CD4-positive, alpha-beta T cell treated with Interleukin-10 for 1 hour (primary cell): ENCODE measurements at places on chromosomes 5 and 9.
A peak's percentile ranks its signal among the peaks of the same experiment; 100 is the strongest.

DNA sequence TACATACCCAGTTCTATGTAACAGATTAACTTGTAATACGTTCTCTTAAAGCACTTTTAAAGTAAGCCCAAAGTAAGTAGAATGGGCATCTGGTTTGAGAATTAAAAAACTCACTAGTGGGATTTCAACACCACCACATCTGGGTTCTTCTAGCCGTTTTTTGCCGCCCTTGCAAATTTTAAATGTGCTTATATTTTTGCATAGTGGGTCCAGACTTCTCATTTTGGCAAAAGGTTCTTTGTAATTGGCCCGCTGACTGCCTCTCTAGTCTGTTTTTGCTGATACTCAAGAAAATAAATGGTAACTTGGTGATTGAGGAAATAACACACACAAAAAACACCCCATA is 582 bp upstream of the FBXO4 start:
- no peak for DNase-seq

DNA sequence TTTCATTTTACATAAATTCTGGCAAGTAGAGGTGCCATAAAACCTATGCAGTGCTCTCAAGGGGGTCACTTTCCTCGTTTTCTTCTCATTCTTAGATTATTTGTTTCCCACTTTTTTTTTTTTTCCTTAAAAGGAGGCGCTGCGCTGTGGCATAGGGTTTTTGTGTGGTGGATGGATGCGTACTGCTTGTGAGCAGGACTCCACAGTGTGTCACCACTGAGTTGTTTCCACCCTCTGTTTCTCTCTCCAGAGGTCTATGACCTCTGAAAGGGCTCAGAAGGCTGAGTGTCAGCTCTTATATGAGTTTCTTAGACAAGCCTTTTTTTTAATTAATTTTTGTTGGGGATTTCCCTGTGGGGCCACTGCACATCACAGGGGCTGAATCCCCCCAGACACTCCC is 13.6 kb upstream of the CLTB start:
- no peak for DNase-seq

GRCh38 chr9:134399435-134400056 is 73.3 kb downstream of the RXRA start:
- no peak for DNase-seq

DNA sequence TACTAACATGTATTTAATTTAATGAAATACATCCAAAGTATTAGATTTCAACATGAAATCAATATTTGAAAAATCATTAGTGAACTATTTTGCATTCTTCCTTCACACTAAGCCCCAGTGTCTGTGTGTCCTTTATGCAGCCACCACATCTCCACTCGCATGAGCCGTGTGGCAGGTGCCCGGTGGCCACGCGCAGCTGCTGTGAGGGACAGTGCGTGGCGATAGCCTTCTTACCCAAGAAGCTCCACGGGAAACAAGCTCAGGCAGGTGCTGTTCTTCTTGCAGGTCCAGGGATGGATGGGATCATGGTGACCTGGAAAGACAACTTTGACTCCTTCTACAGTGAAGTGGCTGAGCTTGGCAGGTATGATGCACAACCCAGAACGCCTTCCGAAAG is 79.3 kb upstream of the OTULINL start:
- no peak for DNase-seq

- DNase-seq = no peak
Observed at GRCh38 chr9:133977421-133978201, 14.5 kb downstream of the VAV2 start.

DNA sequence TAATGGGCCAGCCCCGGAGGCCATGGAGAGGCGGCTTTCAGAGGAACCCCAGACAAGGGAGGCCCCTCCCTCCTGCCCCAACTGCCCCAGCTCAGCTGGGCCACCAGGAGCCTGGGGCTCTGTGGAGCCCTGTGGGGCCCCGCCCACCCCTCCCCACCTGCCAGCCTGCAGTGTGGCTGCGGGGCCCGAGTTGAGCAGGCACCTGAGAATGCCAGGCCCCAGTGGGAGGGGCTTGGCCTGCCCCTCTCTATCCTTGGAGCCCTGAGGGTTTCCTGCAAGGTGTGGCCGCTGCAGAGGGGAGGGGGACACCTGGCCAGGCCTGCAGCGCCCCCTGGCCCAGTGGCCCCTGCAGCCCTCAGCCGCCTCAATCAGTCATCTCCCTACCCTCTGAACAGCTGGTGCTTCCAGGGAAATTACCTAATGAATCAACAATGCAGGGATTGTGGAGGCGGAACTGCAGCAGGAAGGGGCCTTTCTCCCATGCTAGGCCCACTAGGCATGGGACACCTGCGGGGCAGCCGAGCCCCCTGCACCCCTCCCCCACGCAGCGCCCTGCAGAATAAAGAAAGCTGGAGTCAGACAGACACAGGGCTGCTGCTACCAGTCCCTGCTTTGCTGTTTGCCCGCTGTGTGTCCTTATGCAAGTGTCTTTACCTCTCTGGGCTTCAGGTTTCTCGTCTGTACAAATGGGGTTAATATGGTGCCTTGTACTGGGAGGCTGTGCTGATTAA is 48.0 kb downstream of the LMX1B start:
- no peak for DNase-seq

GRCh38 chr9:11348366-11348765 is 735.6 kb upstream of the PTPRD start:
- no peak for DNase-seq

GRCh38 chr9:138098116-138098907 is 220.7 kb downstream of the CACNA1B start:
- no peak for DNase-seq

GRCh38 chr5:159181152-159181551 is 28.2 kb downstream of the RNF145 start:
- DNase-seq = no peak

DNA sequence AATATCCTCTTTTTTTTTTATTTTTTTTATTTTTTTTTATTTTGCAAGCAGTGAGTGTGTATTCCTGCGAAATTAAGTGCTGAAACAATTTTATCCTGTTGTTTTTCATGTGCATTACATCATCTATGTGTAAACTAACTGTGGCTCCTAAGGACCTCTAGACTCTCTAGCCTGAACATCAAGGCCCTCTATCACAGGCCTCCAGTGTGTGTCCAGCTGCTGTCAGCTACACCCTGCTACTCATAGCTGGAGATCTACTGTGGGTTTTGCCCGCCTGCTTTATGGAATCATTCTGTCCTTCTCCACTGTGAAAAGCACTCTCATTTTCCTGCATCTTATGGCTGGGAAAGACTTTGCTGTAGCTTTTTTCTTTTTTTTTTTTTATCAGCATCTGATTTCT is 157.8 kb downstream of the KCTD16 start:
- DNase-seq = no peak

- DNase-seq = no peak
Observed at GRCh38 chr5:57405984-57406383, 76.6 kb downstream of the ACTBL2 start.

DNA sequence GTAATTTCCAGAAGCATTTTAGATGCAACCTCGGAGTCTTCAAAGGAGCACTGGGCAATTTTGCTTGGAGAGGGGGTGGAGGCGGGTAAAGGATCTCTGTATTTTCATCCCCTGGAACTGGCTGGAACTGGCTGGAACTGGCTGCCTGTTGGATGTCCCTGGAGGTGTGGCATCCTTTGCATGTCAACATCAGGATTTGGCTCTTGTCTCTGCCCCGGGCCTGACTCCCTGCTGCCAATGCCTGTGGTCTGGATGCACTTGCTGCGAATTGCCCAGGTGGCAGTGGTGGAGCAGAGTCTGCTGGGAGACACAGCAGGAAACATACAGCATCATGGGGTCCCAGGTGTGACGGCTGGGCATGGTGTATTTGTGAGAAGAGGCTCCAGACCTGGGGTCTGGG is 391.3 kb downstream of the GADD45G start:
- DNase-seq = no peak

- DNase-seq = no peak
Observed at GRCh38 chr5:62596096-62596495, 17.5 kb downstream of the LRRC70 start.

- DNase-seq = peak; percentile 25
Observed at GRCh38 chr9:111621895-111622480, 9.1 kb upstream of the DNAJC25 start.

DNA sequence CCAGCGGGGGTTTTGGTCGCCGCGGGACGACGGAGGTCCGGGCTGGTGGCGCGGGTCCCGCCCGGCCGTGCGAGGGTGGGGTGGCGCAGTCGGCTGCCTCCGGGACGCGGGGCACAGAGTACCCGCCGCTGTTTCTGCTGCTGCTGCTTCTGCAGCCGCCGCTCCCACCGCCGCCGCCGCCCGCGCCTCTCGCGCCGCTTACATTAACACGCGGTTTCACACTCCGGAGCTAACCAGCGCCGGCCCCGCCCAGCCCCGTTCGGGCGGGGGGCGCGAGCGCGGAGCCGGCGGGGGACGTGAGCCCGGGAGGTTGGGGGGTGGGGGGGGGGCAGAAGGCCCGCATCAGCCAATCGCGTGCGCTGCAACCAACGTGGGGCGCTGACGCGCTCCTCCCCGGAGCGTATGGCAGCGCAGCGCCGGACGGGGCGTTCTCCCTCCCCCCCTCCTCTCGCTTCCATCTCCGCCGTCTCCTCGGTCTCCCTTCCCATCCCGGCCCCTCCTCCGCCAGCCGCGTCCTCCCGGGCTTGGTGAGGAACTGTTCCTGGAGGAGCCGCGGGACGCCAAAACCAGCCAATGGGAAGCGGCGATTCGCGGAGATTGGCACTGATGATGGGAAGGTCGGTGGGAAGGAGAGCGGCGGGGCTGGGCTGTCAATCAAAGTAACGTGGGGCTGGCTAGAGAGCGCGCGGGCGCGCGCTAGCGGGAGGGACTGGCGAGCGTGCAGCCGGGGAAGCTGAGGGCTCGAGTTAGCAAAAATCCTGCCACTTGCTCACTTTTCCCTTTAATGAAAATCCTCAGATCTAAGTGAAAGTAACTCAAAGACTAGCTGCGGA is at the start of gene TLE1:
TLE1 (minus strand) TSS at position 205 of the 833 bp plus-strand sequence. CDS start 1,307 bp downstream, outside the sequence.
- peak; percentile 79 for DNase-seq

DNA sequence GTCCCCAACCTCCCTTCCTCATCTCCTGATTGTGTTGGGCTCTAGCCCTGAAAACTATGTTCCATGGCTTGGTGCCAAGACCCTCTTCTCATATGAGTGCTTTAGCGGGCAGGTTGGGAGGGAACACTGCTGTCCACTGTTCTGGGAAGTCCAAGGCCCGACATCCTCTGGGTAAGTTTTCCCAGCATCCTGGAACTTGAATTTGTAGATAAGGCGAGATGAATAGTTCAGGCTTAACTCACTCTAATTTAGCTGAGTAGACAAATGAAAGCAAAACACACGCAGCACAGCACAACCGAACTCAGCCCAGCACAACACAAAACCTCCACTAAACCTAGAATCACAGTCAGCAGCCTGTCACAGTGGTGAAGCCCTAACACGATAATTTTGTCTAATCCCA is 95.3 kb upstream of the SLC28A3 start:
- no peak for DNase-seq

GRCh38 chr9:18811171-18811570 is 221.8 kb downstream of the SAXO1 start:
- DNase-seq = no peak

DNA sequence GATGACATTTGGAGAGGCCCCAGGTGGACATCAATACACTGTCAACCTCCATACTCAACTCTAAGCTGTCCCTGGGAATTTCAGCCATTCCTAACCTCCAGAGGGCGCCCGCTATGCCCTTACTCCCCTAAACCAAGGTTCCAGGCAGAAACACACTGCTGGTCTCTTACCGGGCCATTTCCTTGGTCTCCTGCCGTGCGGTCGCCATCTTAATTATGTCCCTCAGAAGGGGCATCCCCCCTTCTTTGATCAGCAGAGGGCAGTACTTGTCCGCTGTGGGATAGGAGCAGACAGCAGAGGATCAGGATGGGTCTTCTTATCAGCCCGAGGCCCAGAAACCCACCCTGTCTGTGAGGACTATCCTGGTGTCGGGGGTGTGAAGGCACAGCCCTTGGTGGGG is 9.3 kb upstream of the ZDHHC12 start:
- peak; percentile 3 for DNase-seq

GRCh38 chr5:6491196-6491918 is 42.7 kb downstream of the UBE2QL1 start:
- no peak for DNase-seq

GRCh38 chr5:138637256-138637655 is 62.1 kb upstream of the HSPA9 start:
- no peak for DNase-seq

GRCh38 chr9:129285979-129286772 is 108.1 kb upstream of the IER5L start:
- DNase-seq = no peak

GRCh38 chr5:136012041-136012804 is 16.6 kb upstream of the TGFBI start:
- DNase-seq = no peak

- no peak for DNase-seq
Observed at GRCh38 chr5:143674469-143674786, 137.5 kb upstream of the HMHB1 start.

DNA sequence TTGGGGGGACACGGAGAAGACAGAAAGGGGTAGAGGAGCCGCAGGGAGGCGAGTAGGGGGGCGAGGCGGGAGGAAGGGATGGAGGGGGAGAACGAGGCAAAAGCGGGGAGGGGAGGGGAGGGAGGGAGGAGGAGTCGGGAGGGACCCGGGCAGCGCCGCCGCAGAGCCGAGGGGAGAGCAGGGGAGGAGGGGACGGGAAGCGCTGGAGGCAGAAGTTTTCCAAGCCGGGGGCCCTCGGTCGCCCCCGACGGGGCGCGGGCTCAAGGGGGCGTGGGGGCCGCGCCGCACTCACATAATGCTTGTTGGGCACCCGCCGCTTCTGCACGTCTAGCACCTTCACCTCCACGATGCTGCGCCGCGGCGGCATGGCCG is 353 bp downstream of the SH3PXD2B start:
- no peak for DNase-seq

DNA sequence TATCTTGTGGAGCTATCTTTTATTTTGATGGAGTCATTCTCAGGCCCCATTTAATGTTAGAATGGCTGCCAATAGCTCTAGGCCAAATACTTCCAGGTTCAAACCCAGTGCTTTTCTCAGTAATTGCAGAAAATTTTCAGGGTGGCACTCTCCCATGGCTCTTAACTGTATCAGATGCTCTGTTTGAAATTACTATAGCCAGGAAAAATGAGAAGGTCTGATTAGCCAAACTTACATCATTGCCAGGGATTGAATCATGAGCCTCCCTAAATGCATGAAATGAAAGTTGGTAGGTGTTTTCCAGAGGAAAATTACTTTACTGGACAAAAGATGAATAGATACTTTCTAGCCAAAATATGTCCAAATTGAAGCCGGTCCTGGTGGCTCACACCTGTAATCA is 404.8 kb downstream of the MAT2B start:
- no peak for DNase-seq

DNA sequence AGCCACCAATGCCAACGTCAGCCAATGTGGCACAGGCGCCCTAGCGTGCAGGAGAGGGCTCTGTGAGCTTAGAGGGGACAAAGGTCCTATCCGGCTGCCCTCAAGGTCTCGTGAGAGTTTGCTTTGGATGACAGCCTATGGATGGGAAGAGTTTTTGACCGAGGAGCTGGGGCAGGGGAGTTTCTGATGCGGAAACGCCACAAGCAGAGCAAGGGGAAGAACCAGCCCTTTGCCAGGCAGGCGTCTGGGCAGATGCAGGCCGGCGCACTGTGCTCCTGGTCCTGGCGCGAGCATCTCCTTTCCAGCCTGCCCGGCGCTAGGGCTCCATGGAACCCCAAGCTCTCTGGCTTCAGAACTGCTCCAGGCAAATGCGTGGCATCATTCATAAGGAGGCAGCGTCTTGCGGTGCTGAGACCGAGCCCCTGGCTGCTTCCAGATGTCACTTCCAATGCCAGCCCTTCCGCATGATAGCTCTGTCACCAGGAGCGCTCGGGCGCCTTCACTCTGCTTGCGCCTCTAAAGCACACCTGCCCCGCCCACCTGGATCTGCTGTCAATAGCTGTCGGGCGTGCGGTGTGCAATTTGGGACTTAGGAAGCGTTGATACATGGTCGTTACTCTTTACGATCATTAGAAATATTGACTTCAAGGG is 374.9 kb upstream of the IRX1 start:
- DNase-seq = no peak

GRCh38 chr5:108720391-108720790 is 27.3 kb upstream of the FER start:
- no peak for DNase-seq
